ENCODE measurements at places on chromosomes 1 and 21.

GRCh38 chr1:160209321-160210046 is 4.3 kb downstream of the PEA15 start:
- DNase-seq, result no peak

DNA sequence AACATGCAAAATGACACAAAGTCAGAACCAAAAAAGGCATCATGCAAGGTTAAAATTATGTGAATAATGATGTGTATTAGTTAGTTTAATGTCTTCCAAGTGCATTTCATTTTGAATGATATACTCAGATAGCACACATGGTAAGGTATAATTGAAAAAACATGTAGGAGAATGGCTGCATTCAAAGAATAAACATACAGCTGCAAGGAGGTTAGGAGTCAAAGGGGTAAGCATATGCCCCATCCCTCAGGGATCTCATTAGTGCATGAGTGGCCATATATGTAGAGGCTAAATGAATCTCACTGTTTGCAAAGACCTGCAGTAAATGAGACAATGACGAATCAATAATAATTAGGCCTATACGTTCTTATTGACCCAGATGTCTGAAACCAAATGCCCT is 179.7 kb upstream of the HOOK1 start:
- DNase-seq, result no peak

- DNase-seq, result no peak
These were observed 2.7 kb upstream of the YBX1 start for GRCh38 chr1:42679364-42679983.

GRCh38 chr1:114803001-114803400 is 22.5 kb upstream of the SIKE1 start:
- no peak for DNase-seq

GRCh38 chr1:244028701-244029100 is 22.4 kb upstream of the ZBTB18 start:
- no peak for DNase-seq
